NCI-H446 treated with DMSO at 0.1 percent for 48 hours (cell line): ENCODE measurements at places on chromosomes 1 and 21.

DNA sequence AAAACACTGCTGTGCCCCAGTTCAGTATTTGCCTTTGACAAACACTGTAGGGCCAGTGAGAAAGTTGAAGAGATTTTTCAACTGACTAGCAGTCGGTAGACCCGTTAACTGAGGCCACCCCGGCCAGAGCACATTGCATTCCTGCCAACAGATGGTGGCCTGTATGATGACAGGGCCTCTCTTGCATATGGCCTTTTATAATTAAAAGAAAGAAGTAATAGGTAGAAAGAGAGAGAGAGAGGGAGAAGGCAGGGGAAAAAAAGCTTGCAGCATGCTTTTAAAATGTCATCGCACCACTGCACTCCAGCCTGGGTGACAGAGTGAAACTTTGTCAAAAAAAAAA, 4.7 kb upstream of the C1orf174 start:
- DNase-seq: no peak

DNA sequence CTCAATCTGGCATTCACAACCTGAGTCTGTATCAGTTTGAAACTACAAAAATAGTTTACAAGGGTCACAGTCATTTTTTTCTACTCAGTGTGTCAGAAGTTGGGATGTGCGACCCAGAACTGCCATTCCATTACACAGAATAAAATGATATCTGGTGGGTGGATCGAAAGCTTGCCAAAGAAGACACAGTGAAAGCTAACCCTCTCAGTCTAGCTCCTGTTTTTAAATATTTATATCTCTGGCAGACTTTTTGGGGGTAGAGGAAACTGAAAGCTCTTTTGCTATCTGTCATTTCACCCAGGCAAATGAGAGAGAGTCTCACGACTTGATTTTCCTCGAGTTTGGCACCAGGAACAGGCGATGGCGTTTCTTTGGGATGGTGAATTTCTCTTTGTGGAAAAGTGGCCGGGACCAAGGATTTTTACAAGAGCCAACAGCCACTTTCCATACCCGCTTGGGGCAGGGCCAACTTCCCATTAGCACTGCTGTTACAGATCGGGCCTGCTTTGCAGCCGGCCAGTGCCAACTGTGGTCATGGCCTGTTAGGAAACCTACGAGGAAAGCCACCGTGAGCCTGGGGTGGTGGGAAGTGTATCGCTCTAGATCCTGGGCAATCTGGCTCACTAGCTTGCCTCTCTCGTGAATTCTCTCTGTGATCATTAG, 185.5 kb upstream of the NFIA start:
- peak; percentile 81 for DNase-seq

GRCh38 chr1:220841293-220841692, 38.0 kb upstream of the HLX start:
- no peak for DNase-seq

DNA sequence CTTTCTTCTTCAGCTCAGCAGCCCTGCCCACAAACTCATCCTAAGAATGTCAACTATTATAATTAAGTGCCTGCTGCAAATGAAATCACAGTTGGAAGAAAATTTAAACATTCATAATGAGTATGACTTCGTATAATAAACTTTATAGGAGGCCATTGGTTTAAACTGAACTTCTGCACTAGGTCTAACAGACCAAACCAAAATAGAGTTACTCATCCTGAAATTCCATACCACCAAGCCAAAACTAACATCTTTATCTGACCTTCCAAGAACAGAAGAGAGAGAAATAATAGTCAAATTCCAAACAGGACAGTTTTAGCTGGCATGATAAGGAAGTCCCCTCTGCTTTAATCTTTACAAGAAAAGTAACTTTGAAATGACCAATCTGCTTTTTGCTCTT, 472.4 kb upstream of the PRMT6 start:
- DNase-seq: no peak

- DNase-seq: no peak
Measured at GRCh38 chr1:232416026-232416568, 213.8 kb downstream of the SIPA1L2 start.

DNA sequence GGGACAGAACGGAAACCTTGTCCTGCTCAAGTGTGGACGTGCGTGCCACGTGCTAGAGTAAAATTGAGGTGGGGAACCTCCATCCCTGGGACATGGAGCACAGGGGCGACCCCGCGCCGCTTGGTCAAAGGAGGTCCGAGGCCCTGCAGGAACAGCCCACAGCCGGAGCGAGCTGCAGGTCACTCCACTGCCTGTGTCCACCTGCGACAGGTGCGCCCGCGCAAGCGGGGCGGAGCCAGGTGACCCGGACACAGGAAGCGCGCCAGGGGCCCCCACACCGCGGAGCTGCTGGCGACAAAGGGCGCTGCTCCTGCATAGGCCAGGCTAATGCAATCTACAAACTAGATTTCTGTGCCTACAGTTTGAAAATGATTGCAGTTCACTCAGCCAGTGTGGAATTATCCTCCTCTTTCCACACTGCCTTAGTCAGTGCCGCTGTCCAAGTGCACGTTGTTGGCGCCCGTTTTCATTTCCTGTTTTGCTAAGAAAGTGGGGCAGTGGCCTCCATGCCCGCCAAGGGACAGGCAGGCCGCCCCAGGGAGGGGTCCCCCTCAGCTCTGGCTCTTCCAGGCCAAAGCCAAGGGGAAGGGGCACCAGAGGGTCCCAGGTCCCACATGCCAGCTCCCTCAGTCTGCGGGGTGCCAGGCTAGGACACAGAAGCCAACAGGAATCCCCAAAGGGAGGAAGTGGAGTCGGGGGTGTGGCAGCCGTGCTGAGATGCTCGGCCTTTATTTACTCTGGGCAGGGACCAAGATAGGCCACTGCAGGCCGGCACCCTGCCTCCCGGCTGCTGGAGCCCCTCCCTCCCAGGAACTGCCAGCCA, 4.3 kb upstream of the NADK start:
- DNase-seq: no peak
